ENCODE measurements at places on chromosomes 12 and 14.

- DNase-seq, result no peak
These were observed 70.9 kb upstream of the RERGL start for GRCh38 chr12:18160901-18161300.

GRCh38 chr14:75338398-75338797, 59.8 kb downstream of the FOS start:
- DNase-seq, result no peak

DNA sequence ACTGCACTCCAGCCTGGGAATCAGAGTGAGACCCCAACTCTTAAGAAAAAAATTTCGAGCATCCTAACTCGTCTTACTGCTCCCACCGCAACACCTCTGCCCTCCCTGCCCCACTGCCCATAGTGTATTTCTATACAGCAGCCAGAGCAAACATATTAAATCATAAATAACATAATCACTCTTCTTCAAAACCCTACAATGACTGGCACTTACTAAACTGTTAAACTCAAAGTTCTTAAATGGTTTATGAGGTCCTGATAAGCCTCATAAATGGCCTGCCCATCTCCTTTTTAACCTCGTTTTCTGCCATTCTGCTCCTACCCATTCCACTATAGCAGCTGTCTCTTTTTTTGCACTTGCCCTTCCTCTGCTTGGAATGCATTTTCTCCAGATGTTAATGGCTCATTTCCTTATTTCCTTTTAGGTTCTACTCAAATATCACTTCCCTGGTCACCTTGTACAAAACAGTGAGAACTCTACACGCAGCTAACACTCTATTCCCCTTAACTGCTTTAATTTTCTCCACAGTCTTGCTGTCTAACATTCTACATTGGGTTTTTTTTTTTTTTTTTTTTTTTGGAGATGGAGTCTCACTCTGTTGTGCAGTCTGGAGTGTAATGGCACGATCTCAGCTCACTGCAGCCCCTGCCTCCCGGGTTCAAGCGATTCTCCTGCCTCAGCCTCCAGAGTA, 45.2 kb downstream of the CDK17 start:
- DNase-seq, result no peak

GRCh38 chr14:63245893-63246292, 41.6 kb downstream of the RHOJ start:
- DNase-seq, result peak; percentile 11

- DNase-seq, result peak; percentile 85
These were observed 57.8 kb downstream of the GPR135 start for GRCh38 chr14:59407246-59408010.

DNA sequence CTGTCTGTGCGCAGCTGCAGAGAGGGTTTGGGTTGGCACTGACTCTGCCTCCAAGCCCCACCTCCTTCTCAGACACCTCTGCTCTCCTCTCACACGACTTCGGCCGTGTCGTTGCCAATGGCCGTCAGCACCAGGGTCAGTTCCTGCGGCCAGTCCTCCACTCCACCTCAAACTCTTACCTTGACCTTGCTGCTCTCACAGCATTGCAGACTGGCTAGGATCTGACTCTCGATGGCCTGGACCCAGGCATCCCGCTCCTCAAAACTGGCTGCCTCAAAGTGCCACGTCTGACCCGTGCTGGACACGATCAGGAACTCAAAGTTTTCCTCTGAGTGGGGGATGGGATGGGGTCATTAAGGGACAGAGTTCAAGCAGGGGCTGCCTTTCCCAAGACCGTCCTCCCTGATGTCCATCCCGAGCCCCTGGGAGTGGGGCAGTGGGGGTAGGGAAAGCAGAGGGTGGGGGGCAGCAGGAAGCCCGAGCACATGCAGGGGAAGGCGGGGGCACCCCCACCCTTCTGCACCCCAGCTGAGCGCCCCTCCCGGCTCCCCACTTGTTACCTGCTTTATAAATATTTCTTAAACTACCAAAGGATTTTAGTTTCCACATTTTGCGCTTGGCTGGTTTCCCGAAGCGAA, 10.7 kb downstream of the AGAP2 start:
- DNase-seq, result no peak

GRCh38 chr14:100761481-100761880, 34.8 kb downstream of the DLK1 start:
- DNase-seq, result peak; percentile 46

DNA sequence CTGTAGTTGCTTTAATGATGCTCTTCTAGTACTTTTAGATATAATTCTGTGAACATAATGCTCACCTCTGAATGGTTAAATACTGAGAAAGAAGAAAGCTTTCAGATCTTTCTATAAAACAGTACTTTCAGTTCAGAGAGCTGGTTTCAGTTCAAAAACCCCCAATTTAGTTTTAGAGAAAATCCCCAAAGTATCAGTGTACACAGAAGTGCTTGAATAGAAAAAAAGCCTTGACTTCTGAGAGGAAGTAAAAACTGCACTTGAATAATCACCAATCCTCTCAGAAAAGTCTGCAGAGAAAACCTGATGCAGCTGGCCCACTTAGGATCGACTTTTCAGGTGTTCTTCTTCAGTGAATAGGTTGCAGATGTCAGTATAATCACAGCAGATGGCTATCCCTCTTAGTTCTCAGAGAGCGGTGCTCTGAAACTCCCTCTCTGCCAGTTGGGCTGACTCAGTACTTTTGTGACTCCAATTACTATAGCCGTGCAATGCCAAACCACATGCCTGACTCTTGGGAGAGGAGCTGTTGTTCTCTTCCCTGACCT, 616.3 kb downstream of the LRFN5 start:
- peak; percentile 65 for DNase-seq

DNA sequence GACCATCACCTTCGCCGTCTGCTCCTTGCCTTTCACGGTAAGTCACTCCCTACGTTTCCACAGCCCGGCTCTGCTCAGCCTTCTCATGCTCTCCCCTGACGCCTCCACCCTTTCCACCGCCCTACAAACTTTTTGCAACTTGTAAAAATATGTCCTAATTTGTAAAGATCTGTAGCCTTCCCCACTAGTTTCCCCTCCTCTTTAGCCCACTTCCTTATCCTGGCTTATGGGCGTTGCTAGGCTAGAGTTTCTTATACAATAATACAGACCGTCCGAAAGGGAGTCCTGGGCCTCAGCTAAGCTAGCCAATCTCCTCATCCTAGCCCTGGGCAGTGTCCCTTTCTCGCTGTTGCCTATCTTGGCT, 1.2 kb downstream of the PTGER2 start:
- DNase-seq, result no peak

DNA sequence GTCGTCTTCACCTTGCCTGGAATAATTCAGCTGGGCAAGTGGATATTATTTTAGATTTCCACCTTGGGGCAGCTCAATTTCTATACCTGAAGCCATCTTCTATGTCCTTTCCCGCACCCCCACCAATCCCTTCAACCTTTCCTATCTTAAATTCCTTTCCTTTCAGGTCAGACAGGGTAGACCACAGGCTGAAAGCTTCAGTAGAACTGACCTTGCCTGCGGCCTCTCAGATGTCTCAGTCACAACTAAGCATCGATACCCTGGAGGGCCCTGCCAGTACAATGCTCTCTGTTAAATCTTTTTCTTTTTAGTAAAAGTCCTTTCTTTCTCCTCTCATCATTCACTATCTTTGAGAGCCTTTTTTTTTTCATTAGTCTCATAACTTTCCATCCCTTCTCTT, 38.9 kb downstream of the SLC2A14 start:
- peak; percentile 6 for DNase-seq

DNA sequence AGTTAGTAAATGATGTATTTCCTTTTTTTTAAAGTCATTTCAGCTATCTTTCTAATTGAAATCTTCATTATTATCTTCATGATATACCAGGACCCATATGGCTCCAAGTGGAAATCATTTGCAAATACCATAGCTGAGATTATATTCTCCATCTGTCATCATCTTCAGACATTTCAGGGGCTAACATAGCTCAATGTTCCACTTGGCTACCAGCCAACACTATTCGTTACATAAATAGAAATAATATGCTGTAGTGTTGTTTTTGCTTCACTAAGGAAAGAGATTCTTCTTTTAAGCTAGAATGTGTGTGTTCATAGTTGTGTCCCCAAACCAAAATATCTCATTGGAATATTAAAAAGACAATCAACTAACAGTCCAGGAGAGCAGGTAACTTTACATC, 225.1 kb downstream of the DIO2 start:
- DNase-seq, result no peak

GRCh38 chr12:41576925-41577324, 388.8 kb downstream of the PDZRN4 start:
- DNase-seq, result no peak

GRCh38 chr12:110234331-110234751, 46.7 kb upstream of the ATP2A2 start:
- no peak for DNase-seq

DNA sequence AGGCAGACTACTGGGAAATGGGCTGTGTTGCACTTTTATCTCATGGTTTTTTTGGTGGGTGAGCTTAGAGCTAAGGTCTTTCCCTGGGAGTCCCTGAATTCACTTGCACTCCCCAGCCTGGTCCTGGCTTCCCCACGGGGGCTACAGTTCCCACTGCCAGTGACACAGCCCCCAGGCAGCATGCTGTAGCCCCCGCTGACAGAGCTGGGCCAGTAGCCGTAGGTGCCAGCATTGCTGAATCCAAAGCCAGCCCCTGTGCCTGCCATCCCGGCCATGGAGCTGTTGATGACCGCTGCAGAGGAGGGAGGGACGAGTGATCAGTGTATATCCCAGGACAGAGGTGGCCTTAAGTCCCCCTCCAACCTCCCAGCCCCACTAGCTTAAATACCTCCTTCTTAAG, 6.9 kb upstream of the KRT72 start:
- DNase-seq, result no peak

GRCh38 chr12:96473394-96474093, 15.8 kb upstream of the CFAP54 start:
- no peak for DNase-seq

- no peak for DNase-seq
These were observed 82.0 kb downstream of the PRICKLE1 start for GRCh38 chr12:42507565-42507964.

DNA sequence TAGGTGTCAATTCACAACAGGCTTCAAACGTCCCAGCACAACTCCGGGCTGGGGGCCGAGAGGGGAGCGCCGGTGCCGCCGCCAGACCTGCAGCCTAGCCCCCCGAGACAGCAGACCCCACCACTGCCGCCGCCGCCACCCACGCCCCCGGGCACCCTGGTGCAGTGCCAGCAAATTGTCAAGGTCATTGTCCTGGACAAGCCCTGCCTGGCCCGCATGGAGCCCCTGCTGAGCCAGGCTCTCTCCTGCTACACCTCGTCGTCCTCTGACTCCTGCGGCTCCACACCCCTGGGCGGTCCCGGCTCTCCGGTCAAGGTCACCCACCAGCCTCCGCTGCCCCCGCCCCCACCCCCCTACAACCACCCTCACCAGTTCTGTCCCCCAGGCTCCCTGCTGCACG, 39.4 kb downstream of the SLC6A12 start:
- DNase-seq, result no peak

DNA sequence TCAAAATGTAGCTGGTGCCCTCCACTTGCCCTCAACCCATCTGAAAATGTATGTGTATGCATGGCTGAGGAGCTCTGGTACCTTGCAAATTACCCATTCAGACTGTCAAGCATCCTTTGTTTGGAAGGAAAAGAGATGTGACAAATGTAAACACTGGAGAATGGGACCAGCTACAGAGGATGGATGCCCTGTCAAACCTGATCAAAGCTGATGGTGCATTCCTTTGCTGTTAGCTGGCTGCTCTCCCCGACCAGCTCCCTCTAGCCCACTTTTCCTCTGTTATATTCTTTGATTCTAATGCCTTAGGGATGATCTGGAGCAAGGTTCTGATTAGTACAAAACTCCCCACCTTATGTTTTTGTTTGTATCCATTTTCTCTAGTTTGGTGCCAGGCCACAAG, 310.3 kb downstream of the C12orf75 start:
- DNase-seq, result peak; percentile 17

GRCh38 chr12:32076941-32077340, 29.7 kb upstream of the BICD1 start:
- no peak for DNase-seq

- no peak for DNase-seq
These were observed 37.5 kb downstream of the CCDC88C start for GRCh38 chr14:91380123-91380522.

DNA sequence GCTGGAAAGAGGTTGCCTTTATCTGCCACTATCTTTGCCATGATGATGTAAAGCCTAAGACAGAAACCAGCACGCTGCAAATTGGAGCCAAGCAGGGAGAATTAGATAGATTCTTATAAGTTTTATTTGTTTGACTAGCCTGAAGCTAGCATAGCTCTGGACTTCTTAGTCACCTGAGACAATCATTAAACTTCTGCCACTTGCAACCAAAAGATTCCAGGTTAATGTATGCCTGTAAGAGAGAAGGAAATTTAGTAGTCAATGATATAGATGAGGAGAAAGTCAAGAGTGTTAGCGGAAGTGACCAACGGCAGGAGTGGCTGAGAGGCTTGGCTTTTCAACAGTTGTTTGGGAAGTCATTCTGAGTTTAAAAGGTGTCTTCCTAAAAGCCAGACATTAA, 1106.6 kb downstream of the VRK1 start:
- DNase-seq, result no peak

DNA sequence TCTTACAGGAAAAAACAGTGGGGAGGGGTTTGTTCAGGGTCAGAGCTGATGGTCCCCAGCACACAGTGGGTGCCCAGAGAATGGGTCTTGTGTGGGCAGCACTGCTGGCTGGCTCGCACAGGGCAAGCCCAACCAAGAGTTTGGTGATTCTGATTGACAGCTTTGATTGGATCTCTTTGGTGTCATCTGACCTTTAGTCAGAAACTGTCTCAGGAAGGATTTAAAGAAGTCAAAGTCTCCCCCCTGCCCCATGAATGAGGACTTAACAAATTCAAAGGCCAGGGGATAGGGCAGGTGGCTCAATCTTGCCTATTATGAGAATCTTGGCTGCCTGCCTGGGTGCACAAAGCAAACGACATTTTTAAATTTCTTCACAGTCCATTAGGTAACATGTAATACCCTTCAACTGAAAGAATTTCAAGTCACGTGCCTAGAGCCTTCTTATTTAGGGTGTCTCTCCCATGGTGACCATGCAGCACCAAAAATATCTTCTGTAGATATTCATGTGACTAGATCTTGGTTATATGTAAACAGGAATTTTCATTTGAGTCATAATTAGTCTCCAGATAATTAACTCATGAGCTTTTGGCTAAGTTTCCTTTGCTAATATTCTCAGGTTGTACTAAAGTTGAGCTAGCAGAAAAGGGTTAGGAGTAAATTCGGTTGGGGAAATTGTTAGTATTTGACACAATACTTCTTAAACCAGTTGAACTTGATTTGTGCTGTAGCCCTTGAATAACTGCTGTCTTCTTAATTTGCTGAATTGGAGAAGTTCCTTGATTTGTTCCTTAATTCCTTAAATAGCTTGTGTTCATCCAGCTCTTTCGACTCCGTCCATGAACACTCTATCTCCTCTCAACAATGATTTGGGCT, 54.5 kb upstream of the HECTD1 start:
- no peak for DNase-seq

- DNase-seq, result no peak
These were observed 13.6 kb upstream of the NUAK1 start for GRCh38 chr12:106152334-106152733.
